Esophagus squamous epithelium (tissue), 5 donors: ENCODE measurements at places on chromosomes 7 and 10.

GRCh38 chr10:44966129-44966815, 6.7 kb downstream of the RASSF4 start:
- no peak for DNase-seq

DNA sequence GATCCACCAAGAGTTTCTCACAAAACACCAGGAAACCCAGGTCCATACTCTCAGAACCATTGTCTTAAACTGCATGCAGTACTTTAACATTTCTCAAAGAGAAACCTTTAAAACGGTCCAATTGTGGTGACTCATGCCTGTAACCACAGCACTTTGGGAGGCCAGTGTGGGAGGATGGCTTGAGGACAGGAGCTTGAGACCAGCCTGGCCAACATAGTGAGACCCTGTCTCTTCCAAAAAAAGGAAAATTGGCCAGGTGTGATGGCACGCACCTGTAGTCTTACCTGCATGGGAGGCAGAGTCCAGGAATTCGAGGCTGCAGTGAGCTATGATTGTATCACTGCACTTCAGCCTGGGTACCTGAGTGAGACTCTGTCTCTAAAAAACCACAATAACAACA, 97.5 kb upstream of the OIT3 start:
- no peak for DNase-seq

- DNase-seq: no peak
Observed at GRCh38 chr7:31028417-31028992, 23.6 kb upstream of the ADCYAP1R1 start.

GRCh38 chr10:10676972-10677371, 340.7 kb upstream of the CELF2 start:
- DNase-seq: no peak

GRCh38 chr7:50857804-50858489, 75.3 kb upstream of the GRB10 start:
- no peak for DNase-seq

GRCh38 chr10:15433850-15434537, 62.9 kb upstream of the FAM171A1 start:
- no peak for DNase-seq

- DNase-seq: no peak
Observed at GRCh38 chr7:7740037-7740355, 21.6 kb upstream of the RPA3 start.

- no peak for DNase-seq
Observed at GRCh38 chr7:1160670-1161021, 650 bp upstream of the ZFAND2A start.

DNA sequence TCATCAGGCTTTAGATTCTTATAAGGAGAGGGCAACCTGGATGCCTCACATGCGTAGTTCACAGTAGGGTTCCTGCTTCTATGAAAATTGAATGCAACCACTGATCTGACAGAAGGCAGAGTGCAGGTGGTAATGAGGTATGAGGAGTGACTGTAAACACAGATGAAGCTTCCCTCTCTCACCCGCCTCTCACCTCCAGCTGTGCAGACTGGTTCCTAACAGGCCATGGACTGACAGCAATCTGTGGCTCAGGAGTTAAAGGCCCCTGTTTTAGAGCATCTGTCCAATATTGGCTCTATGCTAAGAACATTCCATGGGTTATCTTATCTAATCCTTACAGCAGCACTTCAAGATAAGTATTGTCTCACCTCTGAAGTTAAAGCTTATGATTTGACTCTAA, 213.5 kb upstream of the NRP1 start:
- no peak for DNase-seq

- DNase-seq: no peak
Observed at GRCh38 chr10:101355072-101355706, 1.2 kb downstream of the BTRC start.

DNA sequence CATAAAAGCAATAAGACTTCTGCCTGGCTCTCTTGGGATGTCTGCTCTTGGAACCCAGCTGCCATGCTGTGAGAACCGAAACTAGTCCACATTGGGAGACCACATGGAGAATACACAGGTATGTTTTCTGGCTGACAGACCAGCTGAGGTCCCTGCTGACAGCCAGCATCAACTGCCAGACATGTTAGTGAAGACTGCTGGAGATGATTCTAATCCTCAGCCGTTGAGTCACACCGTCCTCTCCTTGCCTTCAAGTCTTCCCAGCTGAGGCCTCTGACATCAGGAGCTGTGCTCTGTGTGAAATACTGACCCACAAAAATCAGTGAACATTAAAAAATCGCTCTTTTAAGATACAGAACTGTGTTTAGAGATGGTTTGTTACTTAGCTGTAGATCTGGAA, 36.9 kb upstream of the AGR2 start:
- no peak for DNase-seq

DNA sequence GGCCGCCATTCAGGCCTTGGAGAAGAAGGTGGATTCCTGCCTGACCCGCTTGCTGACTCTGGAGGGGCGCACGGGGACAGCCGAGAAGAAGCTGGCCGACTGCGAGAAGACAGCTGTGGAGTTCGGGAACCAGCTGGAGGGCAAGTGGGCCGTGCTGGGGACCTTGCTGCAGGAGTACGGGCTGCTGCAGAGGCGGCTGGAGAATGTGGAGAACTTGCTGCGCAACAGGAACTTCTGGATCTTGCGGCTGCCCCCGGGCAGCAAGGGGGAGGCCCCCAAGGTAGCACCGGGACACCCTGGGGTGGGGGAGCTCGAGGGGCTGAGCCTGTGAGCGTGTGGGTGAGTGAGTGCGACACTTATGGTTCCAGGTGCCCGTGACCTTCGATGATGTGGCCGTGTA, 4.5 kb downstream of the ZNF783 start:
- no peak for DNase-seq

- no peak for DNase-seq
Observed at GRCh38 chr10:66931340-66931948, 5.6 kb downstream of the LRRTM3 start.

DNA sequence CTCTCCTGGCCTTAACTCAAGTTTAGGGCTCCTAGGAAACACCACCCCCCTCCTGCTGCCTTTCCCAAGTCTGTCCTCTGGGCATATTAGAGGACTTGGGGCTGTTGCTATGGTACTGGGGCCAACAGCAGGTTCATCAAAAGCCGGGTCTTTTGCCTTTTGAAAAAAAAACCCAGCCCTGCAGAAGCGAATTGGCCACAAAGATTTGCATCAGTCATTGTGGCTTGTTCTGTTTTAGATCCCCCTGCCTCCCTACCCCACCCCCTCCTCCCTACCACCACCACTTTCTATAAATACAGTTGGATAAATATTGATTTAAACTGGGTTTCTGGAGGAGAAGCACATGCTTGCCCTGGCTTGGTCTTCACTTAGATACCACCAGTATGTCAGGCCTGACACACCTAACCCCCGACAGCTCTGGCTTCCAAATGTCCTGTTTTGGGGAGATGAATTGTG, 7.0 kb downstream of the MXI1 start:
- no peak for DNase-seq

GRCh38 chr7:158827411-158828132, 1.7 kb downstream of the ESYT2 start:
- no peak for DNase-seq

- no peak for DNase-seq
Observed at GRCh38 chr7:132584796-132585494, 8.7 kb upstream of the PLXNA4 start.

DNA sequence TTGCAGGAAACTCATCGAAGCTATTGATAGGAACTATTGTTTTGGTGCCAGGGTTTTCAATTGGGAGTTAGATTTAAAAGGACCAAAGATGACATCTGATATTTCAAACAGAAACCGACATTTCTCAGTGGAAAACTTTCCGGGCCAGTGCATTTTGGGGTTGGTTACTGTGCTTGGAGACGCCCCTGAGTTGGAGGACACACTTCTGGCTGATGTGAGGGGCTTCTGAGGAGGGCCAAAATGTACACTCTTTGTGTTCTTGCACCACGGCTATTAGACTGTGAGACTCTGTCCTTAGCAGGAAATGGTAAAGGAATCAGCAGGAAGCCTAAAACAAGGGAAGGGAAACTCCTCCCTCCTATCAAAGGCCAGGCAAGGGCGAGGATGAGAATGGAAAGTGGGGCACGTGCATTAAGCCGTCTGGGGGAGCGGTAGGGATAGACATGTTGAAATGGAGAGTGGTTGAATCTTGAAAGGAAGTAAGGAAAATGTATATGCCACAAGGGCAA, 1.8 kb upstream of the SRGN start:
- no peak for DNase-seq

- no peak for DNase-seq
Observed at GRCh38 chr10:5184987-5185775, at the start of gene AKR1C8. Gene AKR1C8, minus strand, starts transcription at chr10:5185150. Its CDS starts 46 bp downstream, at chr10:5185104.

DNA sequence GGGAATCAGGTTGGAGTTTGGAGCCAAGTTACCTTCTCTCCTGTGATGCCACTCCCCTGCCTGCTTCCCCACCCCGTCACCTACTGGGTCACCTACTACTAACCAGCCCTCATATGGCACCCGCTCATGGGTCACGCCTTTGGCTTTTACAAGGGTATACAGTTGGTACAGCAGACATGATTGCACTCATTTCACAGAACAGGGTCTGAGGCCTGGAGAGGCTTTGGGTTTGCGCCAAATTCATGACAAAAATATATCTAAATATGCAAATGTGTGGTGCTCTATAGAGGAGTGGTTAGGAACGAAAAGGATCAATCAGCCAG, 10.7 kb downstream of the CRYGN start:
- no peak for DNase-seq

GRCh38 chr7:147584771-147585193, 1005.8 kb upstream of the C7orf33 start:
- DNase-seq: no peak
